Esophagus muscularis mucosa (tissue), 4 donors: ENCODE measurements at places on chromosomes 3 and 15. TPM values are rescaled to one million over a fixed set of nuclear protein-coding genes. Genes with fewer than 3 reads are reported as not detected.
A peak's percentile ranks its signal among the peaks of the same experiment; 100 is the strongest.

GRCh38 chr3:15180042-15180611 is 25.9 kb upstream of the CAPN7 start:
- H3K27me3 ChIP-seq = no peaks in the 10 kb centered on the region
- H3K4me1 ChIP-seq = peaks cover 15% of the 10 kb centered on the region
- H3K36me3 ChIP-seq = no peaks in the 10 kb centered on the region
- H3K4me3 ChIP-seq = no peak overlapping the region
- no peak overlapping the region for H3K27ac ChIP-seq

DNA sequence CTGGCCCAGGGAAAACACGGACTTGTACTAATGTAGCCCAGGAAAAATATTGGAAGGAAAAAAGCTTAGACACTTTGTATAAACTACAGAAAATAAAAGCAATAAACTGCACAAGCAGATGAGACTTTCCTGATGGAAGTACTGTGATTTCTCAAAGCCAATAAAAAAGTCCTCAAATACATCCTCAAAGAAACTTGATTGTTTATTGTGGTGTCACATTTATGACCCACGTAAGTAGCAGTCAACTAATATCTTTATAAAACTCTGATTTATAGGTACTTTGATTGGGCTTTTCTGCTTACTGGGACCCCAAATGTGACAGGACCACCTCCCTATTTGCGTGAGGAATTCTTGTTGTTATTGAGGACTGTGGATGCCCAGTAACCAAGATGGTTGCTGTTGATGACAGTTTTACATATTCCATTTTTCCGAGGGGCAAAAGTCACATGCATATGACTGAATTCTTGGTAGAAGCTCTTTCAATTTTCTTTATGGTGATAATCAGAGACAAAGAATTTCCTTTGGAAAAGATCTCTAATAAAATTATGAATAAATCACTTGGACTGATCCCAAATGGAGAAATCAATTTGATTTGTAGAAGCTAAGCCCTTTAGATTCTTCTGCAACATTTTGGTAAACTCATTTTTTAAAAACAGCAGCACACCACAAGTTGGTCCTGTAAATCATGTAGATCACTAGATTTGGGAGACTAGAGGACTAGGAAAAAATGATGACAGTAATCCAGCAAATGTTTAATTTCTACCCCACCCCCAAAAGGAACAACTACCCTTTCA is 159.0 kb upstream of the TSC22D2 start:
- DNase-seq = no peak
- H3K4me3 ChIP-seq = no peak overlapping the region
- no peaks in the 10 kb centered on the region for H3K36me3 ChIP-seq
- no peaks in the 10 kb centered on the region for H3K27me3 ChIP-seq
- peaks cover 58% of the 10 kb centered on the region for H3K4me1 ChIP-seq

The XXYLT1 gene
- total RNA-seq = 13.7 TPM

The NISCH gene
- 110 TPM for total RNA-seq

The SYNM gene
- 2,394 TPM for total RNA-seq

DNA sequence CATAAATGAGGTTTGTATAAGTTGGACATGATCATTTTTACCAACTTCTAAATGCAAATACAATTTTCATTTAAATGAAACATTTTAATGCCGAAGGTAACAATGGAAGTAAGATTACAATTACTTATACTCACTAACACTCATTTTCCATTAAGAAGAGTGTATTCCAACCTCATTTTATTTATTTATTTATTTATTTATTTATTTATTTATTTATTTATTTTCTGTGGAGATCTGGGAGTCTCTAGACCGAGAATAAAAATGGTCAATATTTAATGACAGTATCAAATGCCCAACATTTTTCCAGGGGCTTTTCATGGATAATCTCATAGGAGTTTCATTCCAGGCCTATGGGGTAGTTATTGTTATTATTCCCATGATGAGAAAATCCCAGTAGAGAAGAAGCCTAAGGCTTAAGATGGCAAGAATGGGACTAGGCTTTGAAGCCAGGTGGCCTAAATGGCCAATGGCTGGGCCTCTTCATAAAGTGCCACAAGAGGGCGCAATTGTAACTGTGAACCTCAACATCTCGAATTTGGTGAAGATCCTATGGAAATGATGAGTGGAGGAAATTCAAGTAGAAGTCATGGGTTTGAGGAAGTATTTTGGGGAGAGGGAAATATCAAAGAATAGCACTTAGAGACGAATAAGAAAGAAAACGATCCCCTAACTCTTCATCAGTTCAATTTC is 21.3 kb downstream of the VGLL3 start:
- peaks cover 6% of the 10 kb centered on the region for H3K4me1 ChIP-seq
- no peak overlapping the region for H3K27ac ChIP-seq
- H3K36me3 ChIP-seq = no peaks in the 10 kb centered on the region
- no peak for DNase-seq
- no peaks in the 10 kb centered on the region for H3K27me3 ChIP-seq
- H3K4me3 ChIP-seq = no peak overlapping the region

The MESP1 gene
- total RNA-seq = 2.8 TPM

DNA sequence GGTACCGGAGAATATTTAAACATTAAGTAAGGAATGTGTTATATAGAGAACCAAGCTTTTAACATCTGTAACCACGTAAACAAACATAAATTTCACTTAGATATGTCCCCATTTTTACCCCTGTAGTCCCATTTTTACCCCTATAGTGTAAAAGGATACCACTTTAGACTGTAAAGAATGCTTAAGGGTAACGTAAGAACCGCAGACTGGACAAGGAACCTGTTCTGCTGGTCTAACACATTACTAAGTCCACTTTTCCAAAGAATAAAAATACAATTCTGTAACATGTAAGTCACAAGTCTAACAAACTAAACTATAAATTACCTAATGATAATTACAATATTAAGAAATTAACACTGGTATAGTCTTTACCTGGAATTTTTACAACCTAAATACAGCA is 2.9 kb downstream of the SLC12A6 start:
- H3K4me3 ChIP-seq = no peak overlapping the region
- no peak overlapping the region for H3K27ac ChIP-seq
- no peaks in the 10 kb centered on the region for H3K27me3 ChIP-seq
- peaks cover 7% of the 10 kb centered on the region for H3K36me3 ChIP-seq

The TM6SF1 gene
- 7.8 TPM for total RNA-seq

- H3K27me3 ChIP-seq = peaks cover 8% of the 10 kb centered on the region
- no peaks in the 10 kb centered on the region for H3K36me3 ChIP-seq
- H3K27ac ChIP-seq = no peak overlapping the region
- DNase-seq = no peak
- H3K4me1 ChIP-seq = peaks cover 16% of the 10 kb centered on the region
- peak overlapping the region; percentile 60 for H3K4me3 ChIP-seq
These were observed 20.2 kb upstream of the CORO2B start for GRCh38 chr15:68558318-68559305.

The IRAK2 gene
- total RNA-seq = 3.0 TPM

The ADGRG7 gene
- total RNA-seq = not detected

- no peaks in the 10 kb centered on the region for H3K27me3 ChIP-seq
- H3K4me1 ChIP-seq = no peaks in the 10 kb centered on the region
- no peak overlapping the region for H3K4me3 ChIP-seq
- no peak for DNase-seq
These were observed 40.5 kb upstream of the SMAD6 start for GRCh38 chr15:66661432-66662096.

GRCh38 chr3:178202194-178202593 is 334.0 kb upstream of the KCNMB2 start:
- H3K4me3 ChIP-seq = no peak overlapping the region
- no peaks in the 10 kb centered on the region for H3K27me3 ChIP-seq
- no peak for DNase-seq
- no peak overlapping the region for H3K27ac ChIP-seq
- H3K36me3 ChIP-seq = no peaks in the 10 kb centered on the region

The RHOV gene
- total RNA-seq = not detected

GRCh38 chr3:24523215-24523614 is 28.6 kb upstream of the THRB start:
- H3K4me3 ChIP-seq = no peak overlapping the region
- H3K4me1 ChIP-seq = peaks cover 9% of the 10 kb centered on the region
- no peaks in the 10 kb centered on the region for H3K36me3 ChIP-seq
- no peak overlapping the region for H3K27ac ChIP-seq
- H3K27me3 ChIP-seq = no peaks in the 10 kb centered on the region
- no peak for DNase-seq

The PRTG gene
- total RNA-seq = 1.9 TPM

The CHRFAM7A gene
- 0.58 TPM for total RNA-seq

DNA sequence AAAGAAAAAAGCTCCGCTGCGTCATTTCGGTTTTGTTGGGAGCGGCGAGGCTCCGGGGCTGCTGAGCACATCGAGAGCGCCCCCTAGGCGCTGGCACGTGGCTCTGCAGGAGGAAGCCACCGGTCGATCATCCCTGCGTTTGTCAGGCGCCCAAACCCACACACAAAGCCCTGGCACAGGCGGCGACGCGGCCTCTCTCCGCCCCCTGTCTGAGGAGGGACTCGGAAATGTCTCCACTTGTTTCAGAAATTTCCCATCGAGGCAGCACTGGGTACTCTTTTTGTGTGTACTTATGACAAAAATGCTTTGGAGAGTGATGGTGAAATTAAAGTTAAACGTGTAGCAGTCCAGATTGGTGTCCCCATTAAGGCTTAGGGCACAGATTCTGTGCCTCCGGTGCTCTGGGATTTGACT is 407.3 kb upstream of the ONECUT1 start:
- no peaks in the 10 kb centered on the region for H3K36me3 ChIP-seq
- peaks cover 8% of the 10 kb centered on the region for H3K4me1 ChIP-seq

GRCh38 chr15:74413350-74414080 is 20.2 kb downstream of the SEMA7A start:
- no peaks in the 10 kb centered on the region for H3K36me3 ChIP-seq
- no peak overlapping the region for H3K27ac ChIP-seq
- no peaks in the 10 kb centered on the region for H3K27me3 ChIP-seq
- no peak overlapping the region for H3K4me3 ChIP-seq
- no peaks in the 10 kb centered on the region for H3K4me1 ChIP-seq
- no peak for DNase-seq

- DNase-seq = no peak
- no peak overlapping the region for H3K4me3 ChIP-seq
- peaks cover 25% of the 10 kb centered on the region for H3K4me1 ChIP-seq
- peaks cover 4% of the 10 kb centered on the region for H3K36me3 ChIP-seq
- no peak overlapping the region for H3K27ac ChIP-seq
- no peaks in the 10 kb centered on the region for H3K27me3 ChIP-seq
These were observed 14.9 kb downstream of the SPRED1 start for GRCh38 chr15:38267421-38268022.

DNA sequence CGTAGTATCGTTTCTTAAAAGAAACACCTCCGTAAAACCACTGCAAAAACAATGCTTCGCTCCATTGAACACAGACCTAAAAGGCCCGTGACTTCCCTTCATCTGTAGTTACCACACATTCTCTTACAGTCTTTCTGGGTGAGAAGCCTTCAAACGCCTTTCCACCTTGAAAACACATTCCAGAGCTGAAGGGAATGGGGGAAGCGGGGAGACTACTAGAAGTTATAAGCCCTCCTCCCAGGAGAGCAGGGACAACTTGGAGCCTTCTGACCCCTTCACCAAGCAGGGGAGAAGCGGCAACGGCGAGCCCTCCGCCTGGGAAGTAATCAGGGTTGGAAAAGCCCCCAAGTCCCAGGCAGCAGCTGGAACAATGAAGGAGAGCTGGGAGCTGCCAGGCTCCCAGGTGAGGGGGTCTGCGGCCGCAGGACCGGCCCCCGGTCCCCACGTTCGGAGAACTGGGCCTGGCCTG is 461 bp downstream of the SECISBP2L start:
- no peaks in the 10 kb centered on the region for H3K36me3 ChIP-seq
- peaks cover 47% of the 10 kb centered on the region for H3K4me1 ChIP-seq
- H3K27ac ChIP-seq = peak overlapping the region; percentile 91

- no peak for DNase-seq
- no peaks in the 10 kb centered on the region for H3K36me3 ChIP-seq
- no peaks in the 10 kb centered on the region for H3K4me1 ChIP-seq
- H3K4me3 ChIP-seq = no peak overlapping the region
- no peak overlapping the region for H3K27ac ChIP-seq
These were observed 225.1 kb upstream of the NDN start for GRCh38 chr15:23912191-23912590.

The CCDC50 gene
- total RNA-seq = 186 TPM

DNA sequence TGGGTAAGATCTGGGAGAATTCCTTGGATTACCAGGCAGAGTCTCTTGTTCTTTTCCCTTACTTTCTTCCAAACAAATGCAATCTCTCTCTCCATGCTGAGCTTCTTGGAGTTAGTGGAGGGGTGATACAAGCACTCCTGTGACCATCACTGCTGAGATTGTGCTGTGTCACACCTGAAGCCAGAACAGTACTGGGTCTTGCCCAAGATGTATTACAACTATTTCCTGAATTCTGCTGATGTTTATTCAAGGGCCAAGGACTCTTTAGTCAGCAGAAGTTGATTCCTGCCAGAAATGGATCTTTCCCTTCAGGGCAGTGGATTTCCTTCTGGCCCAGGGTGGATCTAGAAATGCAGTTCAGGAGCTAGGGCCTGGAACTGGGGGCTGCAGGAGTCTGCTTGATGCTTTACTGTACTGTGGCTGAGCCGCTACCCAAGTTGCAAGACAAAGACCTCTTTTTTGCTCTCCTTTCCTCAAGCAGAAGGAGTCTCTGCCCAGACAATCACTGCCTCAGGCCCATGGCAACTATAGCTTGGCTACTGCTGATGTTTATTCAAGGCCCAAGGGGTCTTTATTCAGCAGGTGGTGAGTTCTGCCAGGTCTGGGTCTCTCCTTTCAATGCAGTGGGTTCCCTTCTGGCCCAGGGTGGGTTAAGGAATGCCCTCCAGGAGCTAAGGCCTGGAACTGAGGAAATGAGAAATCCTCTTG is 98.8 kb downstream of the SH3GL3 start:
- H3K4me3 ChIP-seq = no peak overlapping the region
- no peaks in the 10 kb centered on the region for H3K27me3 ChIP-seq
- no peaks in the 10 kb centered on the region for H3K36me3 ChIP-seq
- H3K27ac ChIP-seq = no peak overlapping the region
- no peaks in the 10 kb centered on the region for H3K4me1 ChIP-seq

DNA sequence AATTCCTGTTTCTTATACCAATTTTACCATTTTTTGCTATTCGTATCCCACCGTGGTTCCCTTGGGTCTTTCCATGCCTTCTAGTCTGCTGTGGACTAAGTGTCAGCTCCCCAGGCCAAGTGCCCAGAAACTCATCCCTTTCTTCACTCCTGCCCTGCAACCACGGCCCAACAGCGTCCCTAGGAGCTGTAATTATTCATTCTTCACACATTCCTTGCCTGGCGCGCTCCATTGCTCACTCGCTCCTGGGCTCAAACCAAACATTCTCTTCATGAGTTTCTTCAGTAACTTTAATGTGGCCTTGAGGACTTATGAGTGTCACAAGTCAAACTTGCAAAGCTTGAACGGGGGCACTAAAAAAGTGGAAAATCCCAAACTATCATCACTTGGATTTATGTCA is 15.7 kb downstream of the GABRB3 start:
- H3K36me3 ChIP-seq = no peaks in the 10 kb centered on the region
- H3K4me3 ChIP-seq = no peak overlapping the region
- DNase-seq = no peak
- no peak overlapping the region for H3K27ac ChIP-seq

The ROBO2 gene
- 1.1 TPM for total RNA-seq

DNA sequence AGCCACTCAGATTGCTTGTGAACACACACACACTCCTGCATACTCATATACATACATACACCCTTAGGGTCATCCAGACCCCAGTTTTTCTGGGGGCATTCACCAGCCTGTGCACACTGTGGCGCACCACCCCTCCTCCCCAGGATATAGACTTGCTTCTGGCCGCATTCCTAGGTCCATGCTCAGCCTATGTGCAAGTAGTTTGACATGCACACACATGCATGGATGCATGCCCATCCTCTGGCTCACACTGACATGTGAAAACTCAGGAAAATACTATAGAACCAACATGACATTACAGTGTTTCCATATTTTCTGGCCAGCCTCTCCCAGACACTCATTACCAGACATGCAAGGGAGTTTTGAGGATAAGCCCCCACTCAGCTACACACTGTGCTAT is 79.3 kb upstream of the POLG start:
- no peak for DNase-seq
- no peaks in the 10 kb centered on the region for H3K36me3 ChIP-seq
- peaks cover 10% of the 10 kb centered on the region for H3K4me1 ChIP-seq
- H3K27ac ChIP-seq = no peak overlapping the region
- H3K4me3 ChIP-seq = no peak overlapping the region
- H3K27me3 ChIP-seq = peaks cover 46% of the 10 kb centered on the region
